ENCODE measurements at places on chromosomes 6 and 20.
A peak's percentile ranks its signal among the peaks of the same experiment; 100 is the strongest.

DNA sequence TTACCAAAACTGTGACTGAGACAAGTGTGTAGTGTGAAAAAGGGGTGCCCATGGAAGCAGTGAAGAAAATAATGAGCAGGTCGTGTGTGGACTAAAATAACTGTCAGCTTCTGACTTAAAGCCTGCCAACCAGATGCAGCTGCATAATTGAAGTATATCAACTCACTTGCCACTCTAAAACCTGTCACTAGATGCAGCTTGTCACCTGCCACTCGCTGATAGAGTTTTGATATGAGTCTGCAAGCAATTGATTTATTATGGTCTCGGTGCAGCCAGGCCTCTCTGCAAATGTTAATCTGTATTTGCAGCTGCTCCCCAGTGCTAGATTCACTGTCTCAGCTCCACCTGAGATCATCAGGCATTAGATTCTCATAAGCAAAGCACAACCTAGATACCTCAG, 1090.0 kb upstream of the EYS start:
- DNase-seq = no peak

DNA sequence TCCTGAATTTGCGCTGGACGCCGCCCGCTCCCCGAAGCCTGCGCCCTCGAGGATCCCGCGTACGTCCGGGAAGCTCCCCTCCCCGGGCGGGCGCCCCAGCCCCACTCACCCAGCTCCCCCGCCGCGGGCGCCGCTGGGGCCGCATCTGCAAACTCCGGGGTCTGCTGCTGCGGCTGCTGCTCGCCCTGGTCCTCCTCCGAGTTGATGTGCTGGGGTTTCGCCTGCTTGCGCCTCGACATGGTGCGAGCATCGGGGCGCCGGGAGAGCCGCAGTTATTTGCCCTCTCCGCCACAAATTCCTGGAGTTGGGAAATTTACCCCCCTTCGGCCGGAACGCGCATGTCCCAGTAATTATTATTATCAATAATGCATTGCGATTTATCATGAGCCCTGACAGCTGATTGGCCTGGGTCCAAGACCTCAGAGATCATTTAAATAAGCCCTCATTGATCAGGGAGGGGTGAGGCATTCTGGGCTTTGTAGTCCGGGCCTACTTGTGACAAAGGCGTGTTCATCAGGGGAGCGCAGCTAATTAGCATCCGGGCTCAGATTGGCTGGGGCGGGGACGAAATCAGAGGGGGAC, at the start of gene SALL4:
SALL4 (minus strand) TSS at position 352 of the 582 bp plus-strand sequence; CDS start at position 239, 113 bp downstream.
- no peak for DNase-seq

GRCh38 chr6:55445648-55446204, 118.5 kb downstream of the GFRAL start:
- no peak for DNase-seq

- no peak for DNase-seq
These were observed 1.2 kb downstream of the PTPRA start for GRCh38 chr20:2874456-2874855.

DNA sequence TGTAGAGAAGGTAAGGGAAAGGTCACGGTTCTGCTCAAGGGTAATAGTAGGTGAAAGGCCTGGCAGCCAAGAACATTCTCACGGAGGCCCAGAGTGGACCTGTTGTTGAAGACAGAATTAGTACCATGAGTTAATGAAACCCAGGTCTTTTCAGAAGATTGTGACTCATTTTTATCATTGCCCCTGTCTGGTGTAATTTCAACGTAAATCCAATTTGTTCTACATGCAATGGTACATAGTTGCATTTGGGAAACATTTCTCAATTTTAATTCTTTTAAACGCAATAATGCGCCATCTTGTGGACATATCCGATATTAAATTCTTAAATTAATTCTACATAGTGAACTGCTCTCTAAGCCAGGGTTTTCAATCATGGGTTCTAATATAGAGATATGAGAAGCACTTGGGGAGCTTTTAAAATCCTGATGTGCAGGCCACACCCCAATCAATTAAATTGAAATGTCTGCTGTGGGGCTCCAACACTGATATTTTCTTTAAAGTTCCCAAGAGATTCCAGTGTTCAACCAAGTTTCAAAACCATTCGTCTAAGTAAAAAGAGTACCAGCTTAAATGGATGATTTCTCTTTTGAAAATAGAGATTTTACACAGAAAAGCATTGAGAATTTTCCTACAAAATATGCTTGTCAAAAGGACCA, 257.4 kb downstream of the PLCB1 start:
- DNase-seq = peak; percentile 13

DNA sequence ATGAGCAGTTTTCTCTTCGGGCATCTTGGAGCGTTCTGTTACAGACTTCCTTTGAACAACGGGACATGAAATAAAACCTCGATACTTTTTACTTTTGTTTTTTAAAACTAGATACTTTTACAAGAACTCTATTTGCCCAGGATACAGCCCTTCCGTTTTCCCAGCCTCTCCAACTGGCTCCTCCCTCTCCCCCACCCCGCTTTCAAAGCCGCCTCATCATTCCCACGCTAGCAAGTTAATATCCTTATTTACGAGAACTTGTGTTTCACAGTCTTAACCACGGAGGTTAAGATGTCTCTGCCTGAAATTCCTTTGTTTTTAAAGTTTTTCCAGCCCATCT, 241 bp upstream of the CFAP206 start:
- no peak for DNase-seq

GRCh38 chr6:148969603-148970061, 222.8 kb downstream of the UST start:
- no peak for DNase-seq

GRCh38 chr6:6543181-6543879, 45.2 kb upstream of the LY86 start:
- no peak for DNase-seq

GRCh38 chr6:16420715-16421461, 182.5 kb downstream of the GMPR start:
- peak; percentile 45 for DNase-seq

DNA sequence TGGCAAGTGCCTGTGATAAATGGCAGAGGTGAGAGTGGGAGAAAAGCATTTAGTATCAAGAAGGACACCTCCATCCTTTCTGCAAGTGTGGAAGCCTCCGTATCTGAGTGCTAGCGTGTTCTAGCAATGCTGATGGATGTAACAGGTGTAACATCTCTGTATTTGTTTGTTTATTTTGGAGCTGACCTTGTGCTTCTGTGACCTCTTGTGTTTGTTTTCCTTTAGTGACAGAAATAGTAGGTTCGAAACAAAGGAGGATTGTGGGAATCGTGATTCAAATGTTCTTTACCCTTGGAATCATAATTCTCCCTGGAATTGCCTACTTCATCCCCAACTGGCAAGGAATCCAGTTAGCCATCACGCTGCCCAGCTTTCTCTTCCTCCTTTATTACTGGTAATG, 60.4 kb downstream of the SLC22A3 start:
- no peak for DNase-seq

DNA sequence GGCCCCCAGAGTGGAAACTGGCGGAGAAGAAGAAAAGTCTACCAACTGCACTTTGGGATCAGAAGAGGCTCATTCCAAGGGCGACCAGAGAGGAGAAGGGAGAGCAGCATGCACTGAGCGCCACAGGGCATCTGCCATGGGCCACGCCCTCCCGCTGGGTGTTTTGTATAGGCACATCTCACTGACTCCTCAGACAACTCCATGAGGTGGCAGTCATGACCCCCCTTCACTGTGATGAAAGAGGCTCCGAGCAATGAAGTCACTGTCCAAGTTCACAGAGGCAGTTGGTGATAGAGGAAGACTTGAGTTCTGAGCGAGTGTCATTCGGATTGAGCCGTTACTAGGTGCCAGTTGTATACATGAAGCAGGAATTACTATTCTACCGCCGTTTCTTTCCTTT, 15.4 kb downstream of the BPIFB1 start:
- DNase-seq = no peak

DNA sequence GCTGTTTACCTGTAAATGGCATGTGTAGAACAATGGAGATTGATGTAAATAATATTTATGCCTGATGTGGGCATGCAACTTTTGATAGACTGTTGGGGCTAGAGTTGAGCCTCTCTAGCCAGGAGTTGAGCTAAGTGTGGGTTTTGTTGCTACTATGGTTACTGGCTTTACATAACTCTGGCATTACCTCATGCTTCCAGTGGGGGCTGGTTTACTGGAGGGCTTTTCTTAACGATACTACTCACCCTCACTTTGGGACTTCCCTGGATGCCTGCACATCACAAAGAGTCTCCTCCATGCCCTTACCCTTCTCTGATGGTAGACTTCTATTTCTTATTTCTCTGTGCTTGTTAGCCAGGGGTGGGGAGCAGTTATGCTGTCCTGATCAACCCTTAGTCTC, 524.6 kb upstream of the CDH4 start:
- no peak for DNase-seq

DNA sequence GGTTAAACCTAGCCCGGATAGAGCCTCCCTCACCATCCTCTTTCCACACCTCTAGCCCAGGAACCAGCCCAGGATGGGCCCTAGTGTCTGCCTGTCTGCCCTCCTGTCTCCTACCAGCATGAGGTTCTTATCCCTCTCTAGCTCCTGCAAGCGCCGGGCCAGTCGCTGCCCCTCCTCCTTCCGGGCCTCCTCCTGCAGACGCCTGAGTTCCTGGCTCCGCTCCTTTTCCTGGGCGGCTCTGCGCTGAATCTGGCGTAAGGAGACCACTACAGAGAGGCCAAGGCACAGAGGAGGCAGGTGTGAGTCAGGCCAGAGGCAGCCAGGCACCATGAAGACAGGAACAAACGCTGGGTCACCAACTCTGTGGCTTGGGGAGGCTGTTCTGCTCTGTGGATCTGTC, 4.3 kb upstream of the PSORS1C2 start:
- DNase-seq = no peak

DNA sequence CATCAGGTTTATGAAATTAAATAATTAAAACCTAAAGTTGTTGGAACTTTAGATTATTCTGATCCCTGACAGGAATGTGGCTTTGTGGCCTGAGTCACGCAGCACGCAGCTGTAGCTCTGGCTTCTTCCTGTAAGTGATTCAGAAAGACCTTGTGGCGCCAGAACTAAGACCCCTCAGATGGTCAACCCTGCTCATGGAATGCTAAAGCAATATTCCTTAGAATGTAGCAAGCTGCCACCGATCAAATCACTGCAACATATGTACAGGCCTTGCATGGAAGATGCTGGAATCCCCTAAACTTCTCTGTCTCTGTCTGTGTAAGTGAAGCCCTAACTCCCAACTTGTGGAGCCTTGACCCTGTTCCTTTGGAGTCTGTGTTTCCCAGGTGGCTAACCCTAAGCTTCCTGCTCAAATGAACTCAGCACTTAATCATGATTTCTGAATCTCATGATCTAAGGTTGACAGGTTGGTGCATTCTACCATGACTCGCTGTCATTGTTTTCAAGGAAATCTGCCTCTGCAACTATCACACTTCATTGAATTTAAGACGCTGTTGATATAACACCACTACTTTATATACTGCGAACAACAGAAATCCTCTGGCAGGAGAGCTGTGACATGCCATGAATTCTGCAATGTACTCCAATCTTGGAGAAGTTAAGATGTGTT, 111.2 kb upstream of the CST7 start:
- no peak for DNase-seq

DNA sequence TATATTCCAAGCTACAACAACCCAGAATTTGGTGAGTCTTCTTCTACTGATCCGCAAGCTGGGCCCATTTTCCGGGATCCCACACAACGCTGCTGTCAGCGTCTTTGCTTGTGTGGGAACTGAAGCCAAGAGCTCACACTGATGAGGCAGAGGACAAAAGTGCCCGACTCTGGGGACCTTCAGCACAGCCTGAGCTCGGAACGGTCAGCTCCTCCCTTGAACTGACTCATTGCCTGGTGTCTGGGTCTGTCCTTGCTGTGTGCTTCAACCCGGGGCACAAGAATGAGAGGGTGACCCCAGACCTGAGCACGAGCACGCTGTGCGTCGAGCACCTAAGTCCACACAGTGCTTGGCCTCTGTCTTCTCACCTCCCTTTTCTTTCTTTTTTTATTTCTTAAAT, 33.5 kb downstream of the DACT2 start:
- no peak for DNase-seq

- no peak for DNase-seq
These were observed 50.9 kb upstream of the KIF16B start for GRCh38 chr20:16624106-16624505.

- DNase-seq = no peak
These were observed 1.6 kb upstream of the TRIB3 start for GRCh38 chr20:378961-379336.

GRCh38 chr6:75932067-75932466, 140.4 kb downstream of the IMPG1 start:
- DNase-seq = no peak

- DNase-seq = no peak
These were observed at the start of gene SMPDL3A for GRCh38 chr6:122789182-122790027. SMPDL3A (plus strand) TSS chr6:122789258; CDS start chr6:122789347, 89 bp downstream.

- no peak for DNase-seq
These were observed 86.9 kb downstream of the C6orf118 start for GRCh38 chr6:165222315-165223025.

DNA sequence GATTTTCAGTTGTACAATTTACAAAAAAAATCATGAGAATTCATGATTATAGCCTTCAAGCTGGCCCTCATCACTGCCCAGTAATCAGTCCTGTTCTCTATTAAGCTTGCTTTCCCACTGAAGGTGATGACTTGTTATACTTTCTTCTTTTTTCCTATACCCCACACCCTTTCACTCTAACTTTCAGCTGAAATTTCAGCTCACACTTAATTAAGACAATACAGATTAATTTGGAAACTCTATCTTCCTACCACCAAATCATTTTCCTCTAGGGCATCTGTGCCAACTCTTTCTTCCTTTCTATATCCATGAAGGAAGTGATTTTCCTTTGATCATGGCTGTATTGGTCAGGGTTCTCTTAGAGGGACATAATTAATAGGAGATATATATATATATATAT, 449.9 kb downstream of the CD109 start:
- no peak for DNase-seq

GRCh38 chr6:41972826-41973225, 31.2 kb upstream of the CCND3 start:
- DNase-seq = no peak

- no peak for DNase-seq
These were observed 326 bp downstream of the ZMYND8 start for GRCh38 chr20:47356220-47356525.

DNA sequence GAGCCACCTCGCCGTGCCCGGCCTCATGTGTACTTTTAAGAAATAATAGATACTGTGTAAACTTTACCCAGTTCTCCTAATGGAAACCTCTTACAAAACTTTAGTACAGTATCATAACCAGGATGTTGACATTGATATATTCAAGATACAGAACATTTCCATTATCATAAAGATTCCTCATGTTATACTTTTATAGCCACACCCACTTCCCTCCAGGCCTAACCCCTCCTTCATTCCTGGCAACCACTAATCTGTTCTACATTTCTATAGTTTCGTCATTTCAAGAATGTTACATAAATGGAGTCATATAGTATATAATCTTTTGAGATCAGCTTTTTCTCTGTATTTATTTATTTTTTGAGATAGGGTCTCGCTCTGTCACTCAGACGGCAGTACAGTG, 52.6 kb upstream of the SALL4 start:
- no peak for DNase-seq

DNA sequence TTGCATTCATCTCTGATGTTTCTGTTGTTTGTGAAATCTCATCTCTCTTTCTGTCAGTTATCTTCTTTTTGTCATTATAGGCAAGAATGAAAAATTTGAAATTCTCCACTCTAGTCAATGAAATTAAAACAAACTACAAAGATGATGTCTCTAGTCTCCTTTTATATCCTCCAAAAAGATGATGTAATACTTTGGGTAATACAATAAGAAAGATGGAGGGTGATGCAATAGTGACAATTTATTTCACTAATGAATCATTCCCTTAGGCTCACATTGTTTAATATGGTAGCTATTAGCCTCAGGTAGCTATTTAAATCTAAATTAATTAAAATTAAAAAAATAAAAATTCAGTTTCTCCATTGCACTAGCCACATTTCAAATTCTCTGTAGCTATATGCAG, 145.4 kb downstream of the UST start:
- DNase-seq = no peak

All from CD4-positive, alpha-beta T cell treated with Interleukin-6 at 100 ng/mL for 8 hours (primary cell).